Stimulated activated CD8-positive, alpha-beta memory T cell treated with anti-CD3 and anti-CD28 coated beads, Interleukin-4, amount 100 ng/mL, for 4 hours (primary cell): ENCODE measurements at places on chromosomes 3 and 15.

DNA sequence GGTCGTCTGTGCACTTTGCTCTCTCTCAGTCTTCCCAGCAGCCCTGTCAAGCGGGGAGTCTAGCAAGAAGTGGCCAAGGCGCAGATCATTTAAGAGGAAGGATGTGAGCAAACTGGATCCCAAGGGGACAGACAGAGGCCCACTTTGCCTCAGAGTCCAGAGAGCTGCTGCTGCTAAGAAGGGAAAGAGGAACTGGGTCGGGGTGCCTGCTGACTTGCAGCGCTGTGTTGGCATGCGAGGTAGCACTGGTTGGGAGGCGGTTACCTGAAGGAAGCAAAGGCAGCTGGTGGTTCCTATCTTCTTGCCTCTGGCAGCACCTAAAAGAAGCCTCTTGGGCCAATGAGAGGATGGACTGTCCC is 28.1 kb downstream of the SMAD3 start:
- DNase-seq, result no peak

DNA sequence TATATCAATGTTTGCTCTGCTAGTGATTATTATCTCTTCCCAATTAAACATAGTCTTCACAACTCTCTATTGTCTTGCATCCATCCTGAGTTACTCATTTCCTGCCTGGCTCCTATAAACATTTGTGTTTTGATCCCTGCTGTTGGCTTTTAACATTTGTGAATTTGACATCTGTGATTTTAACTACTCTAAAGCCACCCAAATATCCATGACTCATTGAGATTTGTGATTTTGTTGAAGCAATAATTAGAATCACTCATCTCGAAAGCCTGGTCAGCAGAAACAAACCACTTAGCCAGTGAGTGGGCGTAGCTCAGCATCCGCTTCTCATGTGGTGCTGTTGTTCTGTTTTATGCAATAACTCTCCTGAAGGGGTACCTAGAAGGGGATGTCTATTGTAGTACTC is 174.3 kb upstream of the ZBTB20 start:
- no peak for DNase-seq

DNA sequence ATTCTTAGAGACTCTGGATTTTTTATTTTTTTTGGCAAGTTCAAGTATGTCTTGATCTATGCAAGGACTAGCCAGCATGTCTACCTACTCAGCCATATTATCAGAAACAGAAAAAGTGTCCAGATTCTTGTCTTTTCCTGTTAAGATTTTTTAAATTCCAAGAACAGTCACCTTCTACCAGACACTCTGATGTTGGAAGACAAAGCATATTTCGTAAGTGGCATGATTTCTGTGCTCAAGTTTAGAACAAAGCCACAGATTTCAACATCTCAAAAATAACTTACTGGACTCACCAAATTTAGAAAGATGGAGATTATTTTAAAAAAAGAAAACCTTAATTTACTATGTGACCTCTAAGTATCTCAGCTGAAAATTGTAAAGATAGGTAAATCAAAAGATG is 61.9 kb downstream of the GOLGA6L7 start:
- DNase-seq, result no peak

GRCh38 chr15:30992249-30992864 is 929 bp upstream of the MTMR10 start:
- DNase-seq, result no peak

GRCh38 chr3:171175741-171176234 is 149.3 kb upstream of the SLC2A2 start:
- no peak for DNase-seq

GRCh38 chr15:48415036-48415886 is 84.0 kb downstream of the DUT start:
- no peak for DNase-seq

DNA sequence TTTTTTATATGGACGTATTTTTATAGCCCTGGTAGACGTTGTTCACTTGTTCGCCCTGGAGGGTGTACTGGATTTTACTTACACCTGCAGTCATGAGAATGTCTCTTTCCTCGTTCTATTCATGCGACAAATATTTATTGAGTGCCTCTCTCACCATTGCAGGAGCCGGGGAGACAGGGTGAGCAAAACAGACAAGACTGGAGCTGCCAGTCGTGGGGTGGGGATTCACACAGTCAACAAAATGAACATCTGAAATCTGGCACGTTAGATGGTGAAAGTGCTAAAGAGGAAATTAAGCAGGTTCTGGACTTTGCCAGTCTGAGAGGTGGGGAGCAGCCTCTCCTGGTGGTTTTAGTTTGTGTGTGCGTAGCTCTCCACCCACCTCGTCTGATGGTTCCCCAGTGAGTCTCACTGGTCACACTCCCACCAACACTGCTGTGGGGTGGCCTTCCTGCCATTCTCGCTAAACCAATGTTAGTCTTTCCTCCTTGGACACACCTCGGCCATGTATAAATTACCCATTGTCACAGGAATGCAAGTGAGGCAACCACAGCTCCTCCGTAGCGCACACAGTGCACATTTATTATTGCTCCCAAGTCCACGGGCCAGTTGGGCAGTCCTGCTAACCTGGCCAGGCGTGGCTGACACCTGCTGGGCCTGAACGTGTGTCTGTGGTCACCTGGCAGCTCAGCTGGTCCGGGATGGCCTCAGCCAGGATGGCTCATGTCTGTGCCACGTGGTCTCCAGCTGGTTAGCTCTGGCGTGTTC is 31.5 kb downstream of the FBLN2 start:
- no peak for DNase-seq

DNA sequence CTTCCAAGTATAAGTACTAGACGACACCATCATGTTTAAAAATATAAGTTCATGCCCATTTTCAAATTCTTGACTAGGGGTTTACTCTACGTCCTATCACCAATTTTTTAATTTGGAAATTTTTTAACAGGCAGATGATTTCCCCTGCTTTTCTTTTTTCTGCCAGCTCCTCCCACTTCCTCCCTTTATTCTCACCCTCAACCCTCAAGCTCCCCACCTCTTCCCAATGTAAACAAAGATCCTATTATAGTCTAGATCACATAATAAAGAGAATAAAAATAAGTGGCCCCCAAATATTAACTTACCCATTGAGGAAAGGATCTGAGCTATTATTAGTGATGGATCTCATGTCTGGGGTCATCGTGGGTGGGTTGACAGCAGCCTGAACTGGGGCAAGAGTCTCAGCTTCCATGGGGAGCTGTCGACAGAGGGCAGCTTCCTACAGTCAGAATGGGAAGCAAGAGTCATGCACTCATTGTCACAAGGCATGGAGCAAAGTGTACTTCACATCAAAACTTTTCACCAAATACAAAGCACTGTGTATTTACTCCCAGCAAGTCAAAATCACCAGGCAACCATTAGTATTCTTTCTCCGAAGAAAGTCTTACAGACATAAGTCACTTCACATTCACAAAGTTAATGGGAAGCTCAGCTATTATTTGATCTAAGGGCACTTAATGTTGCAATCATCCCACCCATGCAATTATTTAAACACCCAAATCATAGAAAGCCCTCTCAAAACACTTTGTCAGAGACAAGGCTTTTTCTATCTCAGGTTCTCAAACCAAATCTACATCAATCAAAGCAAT is 53.2 kb downstream of the TM4SF4 start:
- DNase-seq, result no peak

GRCh38 chr15:22844421-22845288 is 6.2 kb downstream of the NIPA2 start:
- DNase-seq, result no peak

- no peak for DNase-seq
These were observed 133.8 kb upstream of the RARB start for GRCh38 chr3:25294169-25294805.

- DNase-seq, result no peak
These were observed 18.8 kb downstream of the SEC61A1 start for GRCh38 chr3:128070898-128071591.

DNA sequence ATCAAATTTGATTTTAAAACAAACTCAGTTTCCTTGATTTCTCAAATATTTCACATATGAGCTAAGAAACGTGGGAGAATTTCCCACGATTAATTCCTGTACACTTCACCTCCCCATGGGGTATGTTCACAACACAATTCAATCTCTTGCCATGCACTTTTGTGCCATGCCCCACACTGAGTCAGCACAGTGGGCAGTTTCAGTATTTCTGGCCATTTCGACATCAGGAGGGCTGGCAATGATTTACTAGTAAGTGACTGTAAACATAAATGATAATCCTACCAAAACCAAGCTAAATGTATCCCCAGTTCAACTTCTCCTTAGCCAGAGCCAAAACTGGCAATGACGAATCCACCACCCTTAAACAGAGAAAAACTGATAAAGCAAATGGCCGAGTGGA is 293.6 kb downstream of the FGF12 start:
- DNase-seq, result no peak

DNA sequence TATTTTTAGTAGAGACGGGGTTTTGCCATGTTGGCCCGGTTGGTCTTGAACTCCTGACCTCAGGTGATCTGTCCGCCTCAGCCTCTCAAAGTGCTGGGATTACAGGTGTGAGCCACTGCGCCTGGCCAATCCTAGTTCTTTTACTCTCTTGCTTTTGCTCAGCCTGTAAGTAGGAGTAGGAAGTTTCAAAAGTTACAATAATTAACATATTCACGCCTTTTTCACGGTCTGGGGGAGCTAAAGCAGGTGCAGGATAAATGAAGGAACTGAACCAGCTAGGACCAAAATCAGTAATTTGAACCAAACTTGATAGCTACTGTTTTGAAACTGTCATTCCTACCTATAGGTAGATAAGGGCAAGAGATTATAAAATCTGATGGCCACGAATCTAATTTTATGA is 98.5 kb downstream of the CACNA1D start:
- DNase-seq, result no peak

DNA sequence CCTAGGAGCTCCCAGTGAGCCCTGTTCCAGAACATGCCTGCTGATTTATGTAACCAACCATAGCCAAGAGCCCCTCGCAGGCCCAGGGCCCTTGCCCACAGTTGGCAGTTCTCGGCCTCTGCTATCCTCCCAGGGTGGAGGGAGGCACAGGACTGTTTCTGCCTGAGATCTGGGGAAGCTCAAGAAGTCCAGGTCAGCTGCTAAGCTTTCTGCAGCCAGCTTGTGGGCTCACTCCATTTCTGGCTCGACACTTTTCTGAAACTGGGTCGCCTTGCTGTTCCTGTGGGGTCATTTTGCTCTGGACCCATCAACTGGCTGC is 72.5 kb upstream of the HERC1 start:
- DNase-seq, result no peak

DNA sequence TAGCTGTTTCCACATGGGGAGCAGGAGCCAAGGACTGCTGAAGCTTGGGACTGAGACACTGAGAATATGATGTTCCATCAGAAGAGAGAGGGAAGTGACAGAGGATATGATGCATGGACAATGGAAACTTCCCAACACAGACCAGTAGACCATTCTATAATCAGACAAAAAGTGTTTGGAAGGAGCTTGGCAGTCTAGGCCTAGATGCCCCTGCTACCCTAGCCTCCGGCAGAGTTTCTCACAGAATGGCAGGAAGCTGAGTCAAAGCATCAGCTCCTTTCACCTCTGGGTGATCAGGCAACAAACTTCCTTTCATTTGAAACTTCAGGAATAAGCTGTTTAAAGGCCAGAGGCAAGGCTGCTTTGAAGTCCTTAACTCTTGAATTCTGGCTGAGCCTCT is 222.0 kb downstream of the NEK10 start:
- DNase-seq, result no peak
